Stimulated activated CD8-positive, alpha-beta memory T cell treated with anti-CD3 and anti-CD28 coated beads, Interleukin-4, amount 100 ng/mL, for 4 hours (primary cell): ENCODE measurements at places on chromosomes 3 and 15.

DNA sequence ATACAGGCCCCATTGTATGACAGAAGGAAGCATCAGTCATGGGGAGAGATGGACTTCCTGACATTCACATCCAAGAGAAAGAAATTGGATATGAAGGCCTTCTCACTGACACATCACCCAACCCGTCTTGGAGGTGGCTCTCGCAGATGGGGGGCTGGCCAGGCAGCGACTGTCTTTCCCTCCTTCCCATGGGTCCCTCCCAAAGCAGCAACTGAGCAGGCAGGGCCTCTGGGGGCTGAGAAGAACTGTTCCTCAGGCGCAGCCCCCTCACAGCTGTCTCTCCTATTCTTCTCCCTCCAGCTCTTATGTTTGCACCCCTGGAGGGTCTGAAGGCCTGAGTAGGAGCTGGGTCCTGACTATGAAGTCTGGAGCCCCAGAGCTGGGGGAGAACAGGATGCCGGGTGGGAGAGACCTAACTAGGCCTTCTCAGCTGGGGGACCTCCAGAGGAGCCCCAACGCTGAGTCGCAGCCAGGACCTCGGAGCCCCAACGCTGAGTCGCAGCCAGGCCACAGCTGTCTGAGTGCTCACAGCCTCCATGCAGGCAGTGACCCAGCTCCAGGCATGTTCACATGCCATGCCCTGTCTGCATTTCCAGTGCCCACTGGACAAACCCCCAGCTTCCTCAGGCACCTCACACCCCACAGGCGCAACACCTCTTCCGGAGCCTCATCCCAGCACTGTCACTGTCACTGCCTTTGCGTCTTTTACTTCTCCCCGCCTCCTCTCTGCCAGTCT, 29.6 kb downstream of the UMPS start:
- no peak for DNase-seq

- no peak for DNase-seq
These were observed 109.9 kb upstream of the TTC14 start for GRCh38 chr3:180492047-180492446.

GRCh38 chr3:138114988-138115971, at the start of gene DZIP1L:
DZIP1L (minus strand) TSS chr3:138115608; CDS start chr3:138103971, 11,637 bp downstream.
- no peak for DNase-seq

DNA sequence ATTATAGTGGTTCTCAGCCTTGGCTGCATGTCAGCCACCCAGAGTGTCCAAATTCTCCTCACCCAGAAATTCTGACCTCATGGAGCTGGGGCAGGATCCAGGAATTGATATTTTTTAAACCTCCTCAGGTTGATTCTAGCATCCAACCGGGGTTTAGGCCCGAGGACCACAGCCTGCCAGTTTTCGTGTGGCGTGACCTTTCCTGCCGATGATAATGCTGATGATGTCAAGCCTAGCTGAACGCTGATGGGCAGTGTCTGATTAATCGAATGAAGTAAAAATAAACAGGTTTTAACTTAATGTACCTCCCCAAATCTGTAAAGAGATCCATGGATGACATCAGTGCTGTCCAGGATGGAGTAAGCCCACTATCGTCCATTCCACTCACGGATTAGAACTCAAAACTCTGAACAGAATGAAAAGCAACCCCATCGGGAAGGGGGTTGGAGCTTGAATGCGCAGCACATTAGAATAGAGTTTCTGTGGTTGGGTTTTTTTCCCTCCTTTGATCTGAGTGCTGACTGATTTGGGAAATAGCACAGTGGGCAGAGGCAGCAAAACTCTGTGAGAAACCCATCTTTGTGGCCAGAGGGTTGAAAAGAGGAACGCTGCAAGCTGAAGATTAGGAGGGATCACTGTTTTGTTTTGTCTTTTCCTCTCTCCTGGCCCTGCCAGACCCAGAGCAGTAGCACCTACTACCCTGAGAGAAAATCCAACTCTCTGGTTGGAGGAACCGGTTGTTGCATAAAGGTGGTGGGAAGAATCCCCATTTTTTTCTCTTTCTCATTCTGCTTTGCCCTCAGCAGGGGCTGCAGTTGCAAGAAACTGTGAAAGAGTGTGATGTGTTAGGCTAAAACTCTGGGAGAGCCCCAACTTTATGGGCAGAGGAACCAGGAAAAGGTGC, 153.9 kb downstream of the APBA2 start:
- DNase-seq, result no peak

DNA sequence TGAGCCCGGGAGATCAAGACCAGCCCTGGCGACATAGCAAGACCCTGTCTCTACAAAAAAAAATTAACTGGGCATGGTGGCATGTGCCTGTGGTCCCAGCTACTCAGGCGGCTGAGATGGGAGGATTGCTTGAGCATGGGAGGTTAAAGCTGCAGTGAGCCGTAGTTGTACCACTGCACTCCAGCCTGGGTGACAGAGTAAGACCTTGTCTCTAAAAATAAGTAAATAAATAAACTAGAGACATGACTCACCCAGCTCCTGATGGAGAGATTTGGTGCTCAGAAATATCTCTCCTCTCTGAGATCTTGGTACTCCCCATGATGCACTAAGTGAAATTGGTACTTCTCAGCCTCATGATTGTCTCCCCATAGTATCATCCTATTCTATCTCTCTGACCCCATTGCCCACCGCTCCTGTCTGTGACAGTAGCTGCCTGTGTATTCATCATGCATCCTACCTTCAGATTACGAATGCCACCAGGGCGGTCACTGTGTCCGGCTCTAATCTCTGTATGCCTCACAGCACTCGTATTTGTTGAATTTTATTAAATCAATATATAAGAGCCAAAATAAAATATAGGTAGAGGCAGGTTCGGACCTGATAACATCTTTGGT, 50.9 kb downstream of the ABHD2 start:
- DNase-seq, result no peak

- no peak for DNase-seq
These were observed 2.2 kb upstream of the EPHB3 start for GRCh38 chr3:184559336-184559735.
